Thoracic aorta (tissue), 2 donors: ENCODE measurements at places on chromosomes 2 and 18. TPM values are rescaled to one million over a fixed set of nuclear protein-coding genes. Genes with fewer than 3 reads are reported as not detected.

- no peak for DNase-seq
These were observed 106.7 kb downstream of the METTL8 start for GRCh38 chr2:171327043-171327496.

DNA sequence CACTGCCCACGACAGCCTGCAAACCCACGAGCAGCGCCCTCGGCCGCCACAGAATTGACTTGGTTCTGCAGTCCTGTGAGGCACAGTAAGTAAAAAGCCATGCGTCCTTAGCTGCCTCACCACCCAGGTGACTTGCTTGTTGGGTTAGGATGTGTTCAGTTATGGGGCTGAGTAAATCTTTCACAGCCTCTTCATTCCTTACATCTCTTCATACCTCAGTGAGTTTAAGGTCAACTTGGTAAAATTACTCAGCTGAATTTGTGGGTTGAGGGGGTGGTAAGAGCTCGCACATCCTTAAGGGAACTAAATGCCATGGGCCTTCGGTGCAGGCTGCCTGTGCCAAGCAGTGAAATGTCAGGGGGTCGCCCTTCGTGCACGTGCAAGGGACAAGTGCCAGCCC, 165.2 kb upstream of the ALKAL2 start:
- no peak for DNase-seq

GRCh38 chr18:47558110-47558750, 306.8 kb upstream of the SKOR2 start:
- no peak for DNase-seq

LRRTM4 gene
- not detected for total RNA-seq

- no peak for DNase-seq
These were observed 98.1 kb downstream of the LRRC30 start for GRCh38 chr18:7329016-7329415.
